ENCODE measurements at places on chromosomes 11 and 22. TPM values are rescaled to one million over a fixed set of nuclear protein-coding genes. Genes with fewer than 3 reads are reported as not detected.

Gene HOATZ
- not detected for total RNA-seq

Gene SMC1B
- under 0.01 TPM for total RNA-seq

Gene DDI1
- not detected for total RNA-seq

Gene TMPRSS13
- 1.3 TPM for total RNA-seq

Gene OR4S1
- not detected for total RNA-seq

Gene FAM180B
- total RNA-seq = under 0.01 TPM

Gene HTR3B
- total RNA-seq = not detected

Gene ZNF214
- total RNA-seq = 1.7 TPM

Gene YPEL4
- 0.39 TPM for total RNA-seq

Gene TIGD3
- total RNA-seq = 0.11 TPM

Gene BACE1
- total RNA-seq = 25.1 TPM

Gene MMP12
- not detected for total RNA-seq
